ENCODE measurements at places on chromosomes 4 and X.

DNA sequence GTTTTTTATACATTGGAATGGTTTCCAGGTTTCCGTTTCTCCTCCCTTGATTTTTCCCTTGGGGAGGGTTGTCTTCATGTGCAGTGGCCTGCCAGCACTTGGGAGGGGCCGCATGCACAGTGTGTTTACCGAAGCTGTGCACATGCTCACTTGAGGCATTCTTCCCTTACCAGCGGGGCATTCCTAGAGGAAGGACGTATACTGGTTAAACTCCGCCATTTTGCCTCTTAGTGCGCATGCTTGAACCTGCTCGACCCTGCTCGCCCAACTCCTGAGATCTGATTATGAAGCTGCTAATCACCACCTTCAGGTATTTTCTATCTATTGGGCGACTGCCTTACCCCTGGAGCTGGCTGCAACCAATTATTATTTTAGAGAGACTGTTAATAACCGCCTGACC is 76.2 kb downstream of the CXCL13 start:
- DNase-seq: no peak

DNA sequence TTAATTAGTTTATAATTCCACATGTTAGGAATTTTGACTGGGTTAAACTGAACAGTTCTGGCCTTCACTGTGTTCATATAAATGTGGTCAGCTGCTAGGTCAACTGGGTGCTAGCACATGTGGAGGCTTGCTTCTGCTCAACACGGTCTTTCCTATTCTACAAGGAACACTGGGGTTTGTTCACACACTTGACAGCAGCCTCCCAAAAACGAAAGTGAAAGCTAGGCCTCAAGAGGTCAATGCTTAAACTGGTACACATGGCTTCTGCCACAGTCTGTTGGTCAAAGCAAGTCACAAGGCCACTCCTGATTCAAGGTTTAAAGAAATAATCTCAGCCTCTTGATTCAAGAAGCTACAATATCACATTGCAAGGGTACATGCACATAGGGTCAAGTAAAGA is 126.5 kb downstream of the QDPR start:
- no peak for DNase-seq

DNA sequence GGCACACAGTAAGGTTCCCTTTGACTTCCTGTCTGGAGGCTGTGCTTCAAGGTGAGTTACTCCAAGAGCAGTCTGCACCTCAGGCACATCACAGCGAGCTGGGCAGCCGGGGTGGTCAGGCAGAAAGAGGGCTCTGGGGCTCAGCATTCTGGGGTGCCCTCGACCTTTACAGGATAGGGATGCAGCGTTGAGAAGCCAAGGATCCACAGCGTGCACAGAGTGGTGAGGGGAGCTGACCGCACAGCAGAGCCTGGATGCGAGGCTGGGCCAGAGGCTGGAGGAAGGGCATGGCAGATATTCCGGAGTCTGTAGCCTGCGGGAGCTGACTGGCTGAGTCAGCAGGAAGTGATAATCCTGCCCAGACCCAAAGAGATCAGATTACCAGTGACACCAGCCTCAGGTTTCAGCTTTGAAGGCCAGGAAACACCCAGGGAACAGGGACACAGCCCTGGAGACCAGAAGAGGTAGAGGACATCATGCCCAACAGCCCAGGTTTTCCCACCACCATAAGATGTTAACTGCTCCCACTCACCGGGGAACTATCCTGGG is 38.4 kb upstream of the PDLIM3 start:
- DNase-seq: no peak

- DNase-seq: no peak
These were observed 26.2 kb upstream of the RHOH start for GRCh38 chr4:40170588-40170987.

GRCh38 chr4:138835832-138836533 is 179.6 kb upstream of the NOCT start:
- DNase-seq: no peak

DNA sequence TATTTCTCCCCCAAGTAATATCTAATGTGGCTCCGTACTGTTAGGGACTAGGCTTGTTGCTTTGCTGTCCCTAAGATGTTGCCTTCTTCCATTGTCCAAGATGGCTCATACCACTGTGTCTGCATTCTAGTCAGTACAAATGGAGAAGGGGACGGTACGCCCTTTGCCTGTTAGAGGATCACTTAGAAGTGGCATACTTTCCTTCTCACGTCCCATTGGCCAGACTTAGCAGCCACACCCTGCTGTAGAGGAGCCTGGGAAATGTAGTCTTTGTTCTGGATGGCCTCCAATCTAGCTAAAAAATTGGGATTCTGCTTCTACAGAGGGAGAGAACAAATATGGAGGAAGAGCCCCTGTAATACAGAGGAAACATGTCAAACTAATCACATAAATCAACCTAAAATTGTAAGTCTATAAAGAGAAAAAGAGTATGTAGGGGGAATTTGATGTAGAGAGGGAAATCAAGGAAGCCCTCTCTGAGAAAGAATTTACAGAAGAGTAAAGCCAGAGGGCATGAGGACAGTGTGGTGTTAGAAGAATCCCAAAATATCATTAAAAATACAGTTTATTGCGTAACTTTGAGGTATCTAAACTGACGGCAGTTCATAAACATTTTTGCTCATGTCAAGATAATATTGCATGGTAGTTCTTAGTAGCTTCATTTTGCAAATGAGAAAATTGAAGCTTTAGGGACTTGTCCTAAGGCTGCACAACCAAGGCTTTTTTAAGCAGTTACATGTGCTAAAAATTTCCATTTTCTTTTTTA is 15.1 kb downstream of the PRIMPOL start:
- DNase-seq: no peak
